CD4-positive, alpha-beta T cell treated with Interleukin-17A for 1 hour (primary cell): ENCODE measurements at places on chromosomes 12 and 14.

- DNase-seq: peak; percentile 18
Measured at GRCh38 chr14:24366721-24367513, 1.1 kb upstream of the NFATC4 start.

DNA sequence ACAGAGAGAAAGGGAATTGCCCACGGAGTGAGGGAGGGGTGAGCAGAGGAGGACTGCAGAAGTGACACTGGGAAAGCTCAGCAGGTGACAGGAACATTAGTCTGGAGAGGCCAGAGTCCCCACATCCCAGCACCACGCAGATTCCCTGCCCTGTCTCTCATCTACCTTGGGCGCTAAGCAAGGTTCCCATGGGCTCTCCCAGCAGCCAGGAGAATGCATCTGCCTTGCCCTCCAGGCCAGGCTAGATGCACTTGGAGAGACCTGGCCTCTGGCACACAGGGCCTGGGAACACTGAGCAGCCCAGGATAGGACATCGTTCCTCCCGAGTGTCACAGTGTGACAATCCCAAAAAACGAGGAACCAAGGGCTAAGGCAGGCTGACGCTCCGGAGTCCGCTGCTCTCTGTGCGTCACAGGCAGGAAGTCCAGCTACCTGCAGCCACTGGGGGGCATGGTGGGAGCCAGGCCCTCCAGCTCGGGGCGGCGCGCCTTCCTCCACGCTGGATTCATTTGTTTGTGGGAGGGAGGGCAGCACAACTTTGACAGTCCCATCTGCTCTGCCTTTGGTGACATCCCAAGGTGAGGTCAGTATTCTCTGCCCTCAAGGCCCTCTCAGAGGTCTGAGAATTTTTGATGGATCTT lies 5.4 kb upstream of the NGB start:
- no peak for DNase-seq

- no peak for DNase-seq
Measured at GRCh38 chr14:101395779-101396178, 165.5 kb upstream of the DIO3 start.

DNA sequence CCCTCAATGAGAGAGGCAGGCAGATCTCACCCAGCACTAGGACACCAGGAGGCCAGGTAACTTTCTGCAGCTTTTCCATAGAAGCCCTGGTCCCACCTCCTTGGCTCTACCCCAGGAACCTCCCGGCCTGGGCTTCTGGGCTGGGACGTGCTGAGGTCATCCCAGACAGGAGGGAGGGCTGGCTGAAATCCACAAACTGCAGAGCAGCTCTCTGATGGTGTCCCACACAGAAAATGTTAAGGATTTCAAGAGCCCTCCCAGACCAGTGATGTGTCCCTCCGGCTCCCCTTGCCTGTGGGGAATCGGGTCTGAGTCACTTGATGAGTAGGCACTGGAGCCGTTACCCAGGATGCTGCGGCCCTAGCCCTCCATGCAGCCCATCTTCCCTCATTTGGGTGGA lies 124.1 kb downstream of the ESRRB start:
- no peak for DNase-seq

GRCh38 chr12:69062621-69063237 lies 129.8 kb upstream of the CPM start:
- no peak for DNase-seq

- no peak for DNase-seq
Measured at GRCh38 chr14:63833728-63834127, 19.1 kb upstream of the SYNE2 start.
